ENCODE measurements at places on chromosomes 11 and 22. TPM values are rescaled to one million over a fixed set of nuclear protein-coding genes. Genes with fewer than 3 reads are reported as not detected.

OR5P2 gene
- total RNA-seq = not detected

EFCAB6 gene
- total RNA-seq = 3.1 TPM

ARHGAP32 gene
- total RNA-seq = 5.9 TPM

EI24 gene
- 128 TPM for total RNA-seq

DDI1 gene
- total RNA-seq = not detected

Data from Daoy (cell line).